ENCODE measurements at places on chromosomes 1 and 21.

DNA sequence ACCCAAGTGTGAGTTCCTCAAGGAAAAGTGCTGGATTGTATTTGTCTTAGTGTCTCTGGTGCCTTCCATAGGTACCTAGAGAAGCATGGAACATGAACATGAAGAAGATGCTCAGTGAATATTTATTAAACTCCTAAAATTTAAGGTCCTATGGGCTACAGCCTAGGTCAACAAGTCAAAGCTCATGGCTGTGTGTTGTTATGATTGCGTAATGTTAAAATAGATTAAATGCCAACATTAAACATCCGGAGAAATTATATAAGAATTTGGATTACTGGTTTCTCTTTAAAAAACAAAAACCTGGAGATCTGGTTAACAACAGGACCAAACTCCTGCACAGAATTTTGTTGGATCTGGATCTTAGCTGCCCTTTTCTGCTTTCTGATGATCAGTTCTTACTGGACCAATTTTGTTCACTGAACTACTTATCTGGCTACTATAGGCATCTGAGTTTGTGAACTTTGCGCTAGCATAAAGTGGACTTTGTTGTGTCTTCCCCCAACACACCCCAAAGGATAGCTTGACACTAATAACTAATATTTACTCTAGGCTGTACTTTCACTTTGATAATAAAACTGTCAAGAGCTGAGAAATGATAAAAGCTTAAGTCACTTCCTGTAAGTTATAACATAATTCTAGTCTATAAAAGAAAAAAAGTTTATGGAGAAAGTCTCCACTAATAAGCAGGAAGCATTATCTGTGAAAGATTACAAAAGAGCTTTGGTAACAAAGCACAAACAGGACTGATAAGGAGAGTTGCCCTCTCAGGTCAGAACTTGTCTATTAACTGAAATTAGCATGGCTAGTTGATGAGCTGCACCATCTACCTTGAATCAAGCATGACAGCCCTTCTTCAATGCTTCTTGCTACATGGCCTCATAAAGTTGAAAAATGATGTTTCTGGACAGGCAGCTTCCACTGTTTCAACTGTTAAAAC, 20.7 kb downstream of the F5 start:
- no peak for DNase-seq

- DNase-seq, result no peak
Observed at GRCh38 chr1:243253211-243253925, 1.7 kb downstream of the CEP170 start.

- peak; percentile 94 for DNase-seq
Observed at GRCh38 chr1:156123356-156124196, 9.1 kb downstream of the LMNA start.

- no peak for DNase-seq
Observed at GRCh38 chr1:6152882-6153281, 27.2 kb downstream of the CHD5 start.

- DNase-seq, result no peak
Observed at GRCh38 chr1:117068580-117068979, 8.5 kb downstream of the TTF2 start.

DNA sequence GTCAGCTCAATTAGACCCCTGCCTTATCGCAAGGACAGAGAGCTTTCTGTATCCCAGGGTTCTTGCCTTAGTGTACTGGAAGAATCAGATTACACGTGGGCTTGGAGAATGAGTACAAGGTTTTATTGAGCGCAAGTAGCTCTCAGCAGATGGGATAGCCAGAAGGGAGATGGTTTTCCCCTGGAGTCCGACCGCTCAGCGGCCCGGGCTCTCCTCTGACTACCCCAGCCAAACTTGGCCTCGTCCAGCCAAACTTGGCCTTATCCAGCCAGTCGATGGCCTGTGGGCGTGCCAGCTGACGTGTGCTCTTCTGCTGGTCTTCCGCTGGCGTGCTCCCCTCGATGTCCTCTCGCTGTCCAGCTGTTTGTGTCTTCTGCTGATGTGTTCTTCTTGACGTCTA, 136.9 kb downstream of the SYT14 start:
- DNase-seq, result no peak

- DNase-seq, result no peak
Observed at GRCh38 chr21:37208056-37208721, 58.9 kb downstream of the VPS26C start.

DNA sequence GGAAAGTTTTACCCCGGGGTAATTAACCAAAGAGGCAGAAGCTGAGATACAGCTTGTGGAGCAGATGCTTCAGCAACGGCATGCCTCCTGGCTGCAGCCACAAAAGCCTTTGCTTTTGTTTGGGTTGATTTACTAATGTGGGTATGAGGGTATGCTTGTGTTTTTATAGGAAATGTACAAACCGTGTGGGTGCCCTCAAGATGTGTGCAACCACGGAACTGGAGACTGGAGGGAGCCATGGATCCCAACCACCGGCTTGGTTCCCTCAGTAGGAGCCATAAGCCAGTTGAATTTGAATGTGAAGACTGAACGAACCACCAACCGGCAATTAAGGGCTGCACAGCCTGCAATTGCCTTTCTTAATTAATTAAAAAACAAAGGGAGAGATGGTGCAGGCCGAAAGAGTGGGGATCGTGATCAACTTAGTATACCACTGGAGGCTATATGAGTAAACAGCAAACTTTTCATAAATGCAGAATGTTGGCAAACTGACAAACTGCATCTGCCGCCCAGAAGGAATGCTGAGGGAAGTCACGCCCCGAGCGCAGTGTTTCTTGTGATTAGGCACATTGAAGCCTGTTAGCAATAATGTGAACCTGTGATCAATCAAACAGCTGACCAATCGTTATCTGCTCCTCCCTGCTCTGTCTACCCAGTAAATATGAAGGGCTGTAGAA, 104.1 kb downstream of the DISP1 start:
- DNase-seq, result no peak

- DNase-seq, result no peak
Observed at GRCh38 chr1:53729456-53730223, 9.3 kb downstream of the GLIS1 start.

- DNase-seq, result no peak
Observed at GRCh38 chr1:113930499-113931161, 1.5 kb downstream of the HIPK1 start.

DNA sequence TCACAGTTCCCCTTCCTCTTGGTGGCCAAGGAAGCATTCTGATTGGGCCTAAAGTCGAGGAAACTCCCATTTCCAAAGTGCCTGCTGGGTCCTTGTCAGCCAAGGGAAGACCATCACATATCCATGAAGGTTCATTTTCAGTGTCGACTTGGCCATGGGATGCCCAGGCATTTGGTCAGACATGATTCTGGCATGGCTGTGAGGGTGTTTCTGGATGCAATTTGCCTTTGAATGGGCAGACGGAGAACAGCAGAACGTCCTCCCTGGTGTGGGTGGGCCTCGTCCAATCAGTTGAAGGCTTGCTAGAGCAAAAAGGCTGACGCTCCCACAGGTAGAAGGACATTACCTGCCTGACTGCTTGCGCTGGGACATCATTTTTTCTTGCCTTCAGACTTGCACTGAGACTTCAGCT, 48.3 kb upstream of the LBR start:
- no peak for DNase-seq

GRCh38 chr1:20107796-20108195, 11.5 kb downstream of the PLA2G2D start:
- no peak for DNase-seq

- no peak for DNase-seq
Observed at GRCh38 chr1:3069491-3070308, 697 bp downstream of the PRDM16 start.

GRCh38 chr1:30271401-30272276, 451.7 kb downstream of the MATN1 start:
- no peak for DNase-seq

GRCh38 chr1:223479261-223479660, 86.0 kb downstream of the CCDC185 start:
- no peak for DNase-seq

DNA sequence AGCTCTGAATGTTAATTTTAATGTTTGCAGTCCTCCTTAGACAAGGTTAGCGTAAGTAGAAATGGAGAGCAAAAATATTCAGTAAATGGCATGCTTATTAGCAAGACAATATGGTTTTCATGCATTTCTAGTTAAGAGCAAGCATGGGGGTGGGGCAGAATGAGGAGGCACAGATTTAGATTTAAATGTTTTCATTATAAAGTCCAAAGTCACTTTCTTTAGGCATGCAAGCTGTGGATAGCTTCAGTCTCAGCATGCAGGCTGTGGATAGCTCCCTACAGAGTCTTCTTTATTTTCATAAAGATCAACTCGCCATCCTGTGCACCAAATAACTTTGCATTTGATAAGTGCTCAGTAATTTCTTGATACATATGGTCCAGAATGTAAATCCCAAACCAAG, 1294.5 kb upstream of the ADGRL2 start:
- DNase-seq, result no peak

GRCh38 chr1:173507205-173507846, 30.2 kb downstream of the PRDX6 start:
- peak; percentile 95 for DNase-seq

DNA sequence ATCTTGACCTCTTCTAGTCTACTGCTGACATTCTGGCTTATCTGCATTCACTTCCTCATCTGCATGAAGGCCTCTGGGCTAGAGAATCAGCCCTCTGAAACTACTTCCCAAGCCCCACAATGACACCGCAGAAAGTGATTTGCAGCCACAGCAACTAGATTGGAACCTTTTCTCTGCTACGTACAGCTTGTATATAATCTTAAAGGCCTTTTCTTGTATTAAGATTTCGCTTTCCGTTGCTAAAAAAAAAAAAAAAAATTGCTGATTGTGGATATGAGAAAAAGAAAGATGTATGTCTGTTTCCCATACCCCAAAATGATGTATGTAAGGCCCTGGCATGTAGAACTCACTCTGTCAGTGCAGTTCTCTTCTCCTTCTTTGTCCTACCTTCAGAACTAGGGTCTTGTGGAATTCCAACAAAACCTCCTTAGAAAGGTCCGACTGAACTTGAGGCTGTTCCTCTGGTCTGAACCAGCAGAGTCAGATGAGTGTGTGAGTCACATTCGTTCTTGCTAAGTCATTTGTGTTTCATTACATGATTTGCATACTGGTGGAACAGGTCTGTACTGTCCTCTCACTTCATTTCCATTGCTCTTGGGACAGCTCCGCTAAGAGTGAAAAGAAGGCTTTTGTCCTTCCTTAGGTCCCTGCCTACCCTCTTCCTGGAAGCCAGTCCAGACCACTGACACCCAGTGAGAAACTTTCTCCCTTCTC, 62.7 kb downstream of the PLPP3 start:
- DNase-seq, result no peak

- DNase-seq, result no peak
Observed at GRCh38 chr1:221573756-221574155, 168.1 kb downstream of the DUSP10 start.

DNA sequence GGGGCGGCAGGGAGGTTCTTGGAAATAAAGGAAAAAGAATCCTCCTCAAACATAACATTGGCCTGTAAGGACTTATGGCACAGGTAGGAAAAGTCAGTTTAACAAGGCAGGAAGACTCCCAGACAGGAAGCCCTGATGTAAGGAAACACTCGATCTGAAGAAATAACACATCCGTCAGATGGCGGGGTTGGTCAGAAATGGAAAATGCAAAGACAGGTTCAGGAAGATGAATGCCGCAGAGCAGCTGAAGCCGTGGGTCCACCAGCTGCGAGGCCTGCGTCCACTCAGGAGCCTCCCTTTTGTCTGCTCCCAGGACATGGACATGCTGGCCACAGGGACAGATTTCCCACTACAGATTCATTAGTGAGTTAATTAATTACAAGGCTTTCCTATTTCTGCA, 3.8 kb downstream of the RSPH1 start:
- no peak for DNase-seq

DNA sequence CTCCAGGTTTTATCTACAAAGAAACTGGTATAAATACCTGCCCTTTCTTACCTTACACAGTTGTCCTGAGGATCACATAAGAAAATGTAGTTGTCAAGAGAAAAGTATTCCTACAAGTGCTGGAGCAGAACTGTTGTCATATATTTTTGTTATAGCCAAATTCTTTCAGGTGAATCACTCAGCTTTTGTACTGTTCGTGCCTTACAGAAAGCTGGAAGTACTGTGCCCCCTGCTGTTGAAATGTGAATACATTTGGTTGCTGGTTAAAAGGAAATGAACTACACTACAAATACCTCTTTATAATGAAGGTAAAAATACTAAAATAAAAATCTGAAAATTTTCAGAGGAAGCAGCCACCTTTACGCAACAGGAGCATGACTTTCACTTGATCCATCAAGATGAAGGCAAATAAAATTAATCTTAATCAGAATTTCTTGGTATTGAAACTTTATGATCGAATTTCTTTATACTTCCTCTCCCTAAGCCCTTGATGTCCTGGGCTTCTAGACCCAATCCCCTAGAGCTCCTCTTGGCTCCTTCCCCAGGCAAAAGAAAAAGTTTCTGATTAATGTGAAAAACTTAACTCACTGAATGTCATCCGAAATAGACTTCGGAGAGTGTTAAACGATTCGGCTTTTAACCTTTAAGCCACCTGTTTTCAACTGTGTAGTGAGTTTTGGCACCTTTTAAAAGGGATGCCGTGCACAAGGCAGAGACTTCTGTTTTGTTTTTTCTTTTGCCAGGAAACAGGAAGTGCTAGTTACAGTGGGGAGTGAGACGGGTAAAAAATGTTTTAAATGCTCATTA, 12.5 kb downstream of the CHML start:
- no peak for DNase-seq

DNA sequence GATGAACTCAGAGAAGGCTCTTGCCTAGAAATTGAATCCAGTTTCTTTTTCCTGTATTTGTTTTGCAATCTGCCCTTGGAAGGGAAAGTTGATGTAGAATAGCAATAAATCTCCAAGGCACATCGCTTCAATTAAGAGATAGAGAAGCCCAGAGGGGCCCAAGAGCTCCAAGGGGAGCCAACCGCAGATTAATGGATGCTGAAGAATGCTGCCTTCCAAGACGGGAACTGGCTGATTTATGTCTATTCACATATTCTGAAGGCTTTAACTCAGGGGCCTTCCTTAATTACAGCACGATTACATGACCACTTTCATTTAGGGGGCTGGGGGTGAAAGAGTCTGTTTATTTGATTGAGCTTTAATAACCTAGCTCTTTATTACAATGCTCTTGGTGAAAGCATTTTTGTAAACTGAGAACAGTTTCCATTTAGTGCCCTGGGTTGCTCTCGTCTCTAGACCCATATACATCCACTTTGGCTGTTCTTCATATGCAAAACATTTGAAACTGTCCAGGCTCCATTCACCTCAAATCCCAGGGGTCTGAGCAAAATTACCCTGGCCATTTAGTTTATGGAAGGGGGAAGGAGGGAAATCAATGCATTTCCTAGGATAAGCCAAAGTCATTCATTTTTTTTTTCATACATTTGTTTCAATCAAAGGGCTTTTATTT, 87.4 kb upstream of the CLDN14 start:
- no peak for DNase-seq

DNA sequence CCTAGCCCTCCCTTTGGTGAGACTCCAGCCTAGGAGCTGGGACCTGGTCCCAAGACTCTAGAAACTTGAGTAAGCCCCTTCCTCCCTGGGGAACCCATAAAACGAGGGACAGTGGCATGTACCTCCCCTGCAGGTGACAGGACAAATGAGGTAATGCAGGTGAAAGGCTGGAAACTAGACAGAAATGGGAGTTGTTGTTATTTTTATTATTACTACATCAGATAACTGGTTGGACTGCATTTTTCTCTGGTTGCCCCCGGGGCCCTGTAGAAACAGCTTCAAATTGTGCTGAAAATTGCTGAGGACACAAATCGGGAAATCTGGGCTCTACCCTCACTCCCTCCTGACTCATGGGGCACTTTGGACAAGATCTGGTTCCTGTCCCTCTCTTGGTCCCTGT, 132.3 kb upstream of the WNT4 start:
- no peak for DNase-seq

GRCh38 chr21:37673801-37674575, 242.3 kb downstream of the KCNJ6 start:
- no peak for DNase-seq
